Cerebellar nuclear complex (tissue), 1 donor: ENCODE measurements at places on chromosomes 3 and 15.

DNA sequence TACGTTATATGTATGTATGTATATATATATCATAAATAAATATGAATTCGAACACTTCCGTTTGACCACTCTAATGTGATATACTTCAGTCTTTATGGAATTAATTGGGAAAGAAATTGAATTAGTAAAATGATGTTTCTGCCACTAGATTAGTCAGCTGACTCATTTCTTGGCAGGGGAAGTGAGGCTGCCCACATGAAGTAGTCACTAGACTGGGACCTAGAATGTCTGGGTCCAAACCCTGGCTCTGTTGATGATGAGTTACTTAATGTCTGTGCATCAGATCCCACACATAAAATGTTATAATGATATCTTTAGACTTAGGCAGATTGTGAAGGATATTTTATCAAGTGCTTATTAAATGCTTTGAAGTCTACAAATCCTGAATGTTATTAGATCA lies 27.4 kb upstream of the ARL14 start:
- DNase-seq: no peak

DNA sequence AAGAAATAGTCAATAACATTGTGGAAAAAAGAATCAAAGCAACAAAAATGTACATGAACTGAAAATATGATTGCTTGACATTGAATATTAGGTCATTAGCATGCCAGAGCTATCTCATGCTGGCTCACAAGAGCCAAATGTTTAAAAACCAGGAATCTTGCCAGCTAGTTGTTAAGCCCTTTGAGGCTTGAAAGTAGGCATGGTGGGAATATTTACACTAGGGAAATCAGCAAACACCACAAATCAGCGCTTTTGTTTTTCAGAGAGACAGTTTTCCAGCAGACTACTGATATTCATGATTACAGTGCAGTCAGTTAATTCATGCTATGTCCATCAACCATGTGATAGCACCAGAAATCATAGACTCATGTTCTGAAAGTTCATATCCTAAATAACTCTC lies 144.8 kb downstream of the ARPP21 start:
- no peak for DNase-seq

DNA sequence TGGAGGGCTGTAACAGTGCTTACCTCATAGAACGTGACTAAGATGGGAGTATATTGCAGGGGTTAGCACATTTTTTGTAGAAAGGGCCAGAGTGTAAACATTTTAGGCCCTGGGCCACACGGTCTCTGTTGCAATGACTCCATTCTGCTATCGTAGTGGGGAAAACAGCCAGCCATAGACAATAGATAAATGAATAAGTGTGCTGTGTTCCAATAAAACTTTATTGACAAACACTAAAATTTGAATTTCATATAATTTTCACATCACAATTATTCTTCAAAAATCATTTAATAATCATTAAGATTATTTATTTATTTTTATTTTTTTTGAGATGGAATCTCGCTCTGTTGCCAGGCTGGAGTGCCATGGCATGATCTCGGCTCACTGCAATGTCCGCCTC lies 478.6 kb downstream of the SHQ1 start:
- no peak for DNase-seq

DNA sequence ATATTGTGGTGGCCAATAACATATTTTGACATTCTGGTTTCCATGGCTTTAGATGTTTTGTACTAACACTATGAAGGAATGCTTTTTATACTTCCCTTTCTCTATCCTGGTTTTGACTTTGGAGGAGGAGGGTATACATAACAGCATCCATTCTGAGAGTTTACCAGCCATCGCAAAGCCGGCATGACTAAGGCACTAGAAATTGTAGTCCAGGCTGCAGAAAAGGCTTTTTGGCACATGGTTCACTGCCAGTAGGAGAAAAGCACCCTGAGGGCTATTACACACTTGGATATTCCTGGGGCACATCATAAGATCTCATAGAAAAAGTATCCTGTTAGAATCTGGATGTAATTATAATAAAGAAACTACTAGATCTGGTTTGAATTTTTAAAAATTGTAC lies 101.8 kb downstream of the STT3B start:
- DNase-seq: no peak

- no peak for DNase-seq
Measured at GRCh38 chr15:56199038-56199437, 44.6 kb downstream of the RFX7 start.

GRCh38 chr3:100458814-100459213 lies 33.6 kb upstream of the TMEM45A start:
- no peak for DNase-seq

DNA sequence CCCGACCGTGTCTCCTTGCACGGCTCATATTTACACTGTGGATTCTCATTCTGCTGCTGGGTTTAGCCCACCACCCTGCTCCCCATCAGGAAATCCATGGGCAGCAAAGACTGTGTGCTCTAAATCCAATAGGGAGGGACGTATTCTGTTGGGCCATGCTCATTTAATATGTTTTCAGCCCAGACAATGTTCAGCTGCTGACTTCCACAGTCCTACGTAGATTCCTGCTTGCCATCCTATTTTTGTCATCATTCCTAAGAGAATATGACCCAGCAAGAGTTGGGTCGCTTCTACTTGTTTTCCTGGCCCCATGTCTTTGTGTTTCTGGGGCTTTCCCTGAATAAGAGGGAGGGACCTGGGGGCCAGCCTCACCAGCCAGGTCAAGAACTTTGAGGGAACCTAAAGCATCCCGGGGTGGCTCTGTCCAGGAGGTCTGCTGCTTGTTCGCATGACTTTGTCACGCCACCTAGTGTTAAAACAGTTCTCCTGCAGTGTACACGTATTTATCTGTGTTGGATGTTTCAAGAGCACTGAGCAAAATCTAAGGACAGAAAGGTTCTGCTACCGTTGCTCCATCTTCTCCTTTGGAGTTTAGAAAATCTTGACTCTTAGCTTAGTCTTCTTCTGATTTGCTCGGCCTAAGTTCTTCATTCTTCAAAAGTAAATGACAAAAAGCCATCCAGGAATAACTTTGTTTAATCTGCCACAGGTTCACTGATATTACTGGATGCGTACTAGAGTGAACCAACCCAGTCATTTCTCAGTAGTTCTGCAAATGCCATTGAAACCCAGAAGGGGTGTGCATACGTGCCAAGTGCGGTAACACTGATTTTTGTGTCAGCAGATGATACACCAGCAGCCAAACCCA lies 79.8 kb upstream of the NR2E3 start:
- DNase-seq: no peak

GRCh38 chr3:110459021-110459420 lies 612.6 kb upstream of the NECTIN3 start:
- DNase-seq: no peak

GRCh38 chr15:25703726-25704125 lies 159.4 kb downstream of the ATP10A start:
- no peak for DNase-seq

DNA sequence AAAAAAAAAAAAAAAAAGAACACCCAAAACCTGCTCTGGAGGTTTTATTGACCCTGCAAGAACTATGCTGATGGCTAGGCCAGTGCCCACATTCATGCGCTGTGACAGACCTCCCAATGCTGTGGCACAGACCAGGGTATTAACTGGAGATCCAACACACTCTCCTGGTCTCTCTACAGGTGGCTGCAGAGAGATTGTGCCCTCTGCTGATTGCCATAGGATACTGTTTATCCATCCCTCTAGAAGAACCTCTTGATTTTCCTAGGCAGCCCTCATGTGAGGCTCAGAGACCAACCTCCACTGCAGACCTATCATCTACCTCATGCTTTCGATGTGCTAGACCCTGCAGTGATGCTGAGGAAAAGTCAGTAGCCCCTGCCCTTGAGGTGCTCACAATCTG lies 125.5 kb upstream of the TRIM42 start:
- no peak for DNase-seq

GRCh38 chr3:54257125-54257720 lies 134.9 kb downstream of the CACNA2D3 start:
- no peak for DNase-seq
